Stimulated activated CD8-positive, alpha-beta memory T cell treated with anti-CD3 and anti-CD28 coated beads, Interleukin-7, amount 100 ng/mL, for 1 hour (primary cell): ENCODE measurements at places on chromosomes 7 and 10.

DNA sequence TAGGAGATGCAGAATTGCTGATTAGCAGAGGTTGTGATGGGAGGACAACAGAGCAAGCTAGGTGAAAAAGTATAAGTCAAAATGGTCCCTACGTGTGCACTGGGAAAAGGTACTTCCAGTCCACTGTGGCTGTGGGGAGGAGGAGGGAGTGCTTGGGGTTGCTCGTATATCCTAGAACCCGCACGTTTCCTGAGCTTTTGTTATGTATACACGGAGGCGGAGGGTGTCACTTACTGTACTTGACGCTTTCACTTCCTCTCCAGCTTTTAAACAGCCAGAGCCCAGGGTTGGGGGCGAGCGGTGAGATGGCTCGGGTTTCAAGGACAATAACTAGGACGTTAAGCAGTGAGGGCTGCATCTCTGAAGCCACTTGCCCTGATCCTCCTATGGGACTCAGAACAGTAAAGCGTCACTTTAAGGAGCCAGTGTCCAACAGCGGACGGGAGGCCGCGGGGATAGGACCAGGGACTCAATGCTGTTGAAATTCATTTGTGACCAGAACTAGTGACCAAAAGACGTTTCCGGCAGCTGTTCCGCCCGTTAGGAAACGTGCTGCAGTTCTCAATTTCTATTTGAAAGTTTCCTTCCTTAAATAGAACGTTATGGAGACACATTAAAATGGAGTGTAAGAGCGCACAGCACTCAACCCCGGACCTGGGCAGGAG, 985 bp upstream of the ETV1 start:
- no peak for DNase-seq

- DNase-seq, result no peak
Measured at GRCh38 chr7:73739387-73739767, 775 bp upstream of the ABHD11 start.

DNA sequence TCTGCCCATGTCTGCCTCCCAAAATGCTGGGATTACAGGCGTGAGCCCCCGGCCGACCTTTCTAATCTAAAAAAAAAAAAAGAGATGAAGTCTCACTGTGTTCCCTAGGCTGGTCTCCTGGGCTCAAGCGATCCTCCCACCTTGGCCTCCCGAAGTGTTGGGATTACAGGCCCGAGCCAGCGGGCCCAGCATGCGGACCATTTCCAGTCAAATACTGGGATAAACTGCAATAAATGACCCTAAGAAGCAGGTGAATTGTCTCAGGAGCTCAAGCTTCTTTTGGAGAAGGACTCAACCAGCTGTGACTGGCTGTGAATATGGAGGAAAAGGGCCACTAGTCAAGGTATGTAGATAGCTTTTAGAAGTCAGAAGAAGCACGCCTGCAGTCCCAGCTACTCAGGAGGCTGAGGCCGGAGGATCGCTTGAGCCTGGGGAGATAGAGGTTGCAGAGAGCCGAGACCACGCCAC, 550 bp upstream of the CREM start:
- DNase-seq, result no peak

- no peak for DNase-seq
Measured at GRCh38 chr10:29482591-29483431, 152.0 kb downstream of the SVIL start.

DNA sequence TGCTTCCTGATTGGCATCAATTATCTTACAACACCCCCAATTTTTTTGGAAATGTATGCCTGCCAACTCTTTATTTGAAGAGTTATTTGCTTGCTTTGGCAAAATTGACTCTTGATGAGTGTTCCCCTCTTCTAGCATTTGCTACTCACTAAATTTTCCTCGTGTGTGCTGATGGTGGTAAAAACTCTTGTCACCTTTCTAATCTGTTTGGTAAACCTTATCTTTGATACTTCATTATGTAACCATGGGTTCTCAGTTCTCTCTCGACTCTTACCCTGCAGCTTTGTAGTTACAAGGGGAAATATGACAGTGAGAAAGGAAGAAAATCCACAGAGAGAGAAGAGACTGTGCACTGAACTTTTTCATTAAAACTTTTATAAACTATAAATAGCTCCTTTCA, 102.5 kb downstream of the CDK14 start:
- no peak for DNase-seq

DNA sequence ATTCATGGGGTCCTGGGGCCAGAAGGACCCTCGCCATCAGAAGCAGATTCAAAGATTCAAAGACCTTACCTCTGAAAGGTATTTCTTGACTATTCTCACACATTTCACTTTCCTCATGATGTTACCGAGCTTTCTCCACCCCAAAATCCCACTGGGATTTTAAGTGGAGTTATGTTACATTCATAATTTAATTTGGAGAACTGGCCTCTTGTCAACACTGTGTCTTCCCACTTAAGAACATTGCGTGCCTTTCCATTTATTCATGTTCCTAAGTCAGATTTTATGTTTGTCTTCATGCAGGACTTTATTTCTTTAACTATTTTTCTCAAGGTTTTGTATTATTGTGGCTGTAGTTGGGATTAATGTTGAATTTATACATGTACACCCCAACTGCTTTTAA, 123.5 kb upstream of the BMPER start:
- DNase-seq, result no peak

GRCh38 chr7:157483515-157483914, 146.7 kb downstream of the DNAJB6 start:
- no peak for DNase-seq

DNA sequence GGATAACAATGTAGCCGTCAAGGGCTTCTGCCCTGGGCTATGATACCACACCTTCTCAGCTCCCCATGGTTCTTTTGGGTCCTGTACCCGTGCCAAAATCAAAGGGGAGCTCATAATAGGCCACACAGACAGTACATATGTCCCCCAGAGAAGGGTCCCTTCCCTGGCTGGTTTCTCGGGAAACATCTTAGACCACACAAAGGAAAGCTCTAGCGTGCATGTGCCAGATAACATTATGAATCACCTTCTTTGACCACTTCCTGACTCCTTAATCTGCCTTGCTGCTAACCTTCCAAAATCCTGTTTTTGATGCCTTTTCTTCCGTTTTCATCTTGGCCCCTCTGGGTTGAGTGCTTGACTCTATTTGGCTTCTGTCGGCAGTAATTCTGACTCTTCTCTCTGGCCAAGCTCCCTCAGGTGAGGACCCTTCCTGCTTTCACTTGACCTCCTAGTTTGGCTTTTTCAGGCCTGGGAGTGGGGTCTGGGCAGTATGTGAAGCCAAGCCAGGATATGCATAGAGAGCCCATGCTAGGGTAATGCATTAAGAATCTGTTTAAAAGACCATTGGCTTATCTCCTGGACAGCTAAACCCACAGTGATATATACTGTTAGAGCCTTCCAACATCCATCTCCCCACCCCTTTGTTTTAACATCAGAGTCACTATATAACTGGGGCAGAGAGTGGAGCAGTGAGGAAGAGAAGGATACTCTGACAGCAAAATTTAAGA, 84.8 kb downstream of the ANLN start:
- no peak for DNase-seq

- no peak for DNase-seq
Measured at GRCh38 chr7:26127411-26127810, 24.6 kb upstream of the NFE2L3 start.

GRCh38 chr10:110569122-110569521, 1.6 kb downstream of the SMC3 start:
- no peak for DNase-seq
